ENCODE measurements at places on chromosomes 7 and 10.

DNA sequence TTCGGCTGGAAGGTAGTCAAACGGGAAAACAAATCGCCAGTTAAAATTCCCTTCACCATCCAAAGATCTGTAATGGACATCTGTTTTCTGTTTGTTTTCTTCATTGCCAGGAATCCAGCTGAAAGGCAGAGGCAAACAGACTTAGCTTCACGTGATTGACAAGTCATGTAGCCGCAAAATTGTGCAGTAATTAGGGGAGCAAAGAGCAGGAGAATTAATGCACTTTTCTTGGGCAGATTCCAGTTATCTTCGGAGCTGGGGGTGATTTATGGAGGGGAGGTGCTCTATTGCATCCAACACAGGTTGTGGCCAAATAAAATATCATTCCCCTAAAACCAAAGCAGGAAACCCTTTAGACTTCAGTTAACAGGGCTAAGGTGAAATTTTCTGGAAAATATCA is 162.2 kb downstream of the MYOF start:
- DNase-seq, result peak; percentile 76

DNA sequence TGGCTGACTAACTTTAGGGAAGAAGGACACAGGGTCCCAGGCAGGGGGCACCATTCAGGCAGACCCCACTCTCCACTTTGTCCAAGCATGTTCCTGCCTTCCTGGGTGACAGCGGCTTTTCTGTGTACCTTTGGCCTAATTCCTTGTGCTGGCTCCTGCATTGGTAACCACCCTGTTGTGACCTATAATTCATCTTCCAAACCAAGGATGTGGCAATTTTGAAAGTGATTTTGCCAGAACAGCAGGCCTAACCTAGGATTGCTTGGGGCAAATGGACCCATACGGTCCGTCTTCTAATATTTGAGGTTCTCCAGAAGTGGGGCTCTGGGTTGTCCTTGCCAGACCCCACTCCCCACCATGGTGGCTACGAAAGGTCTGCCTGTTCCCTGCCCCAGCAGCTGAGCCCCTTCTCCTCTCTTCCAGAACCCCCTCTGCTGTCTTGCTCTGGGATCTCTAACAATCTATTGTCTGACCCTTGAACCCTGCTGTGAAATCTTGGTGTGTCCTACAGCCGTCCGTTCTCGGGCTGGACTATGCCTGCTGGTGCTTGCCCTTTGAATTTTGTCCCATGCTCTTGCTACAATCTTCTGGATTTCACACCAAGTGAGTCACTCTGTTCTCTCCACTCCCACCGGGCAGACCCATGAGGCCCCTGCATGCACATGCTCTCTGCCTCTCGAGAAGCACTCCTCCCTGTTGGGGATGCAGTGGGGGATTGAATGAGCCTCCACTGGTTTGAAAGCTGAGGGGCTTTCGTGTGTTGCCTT is 316.0 kb downstream of the CXCL12 start:
- DNase-seq, result no peak

GRCh38 chr7:50321487-50322067 is 17.1 kb downstream of the IKZF1 start:
- DNase-seq, result no peak

DNA sequence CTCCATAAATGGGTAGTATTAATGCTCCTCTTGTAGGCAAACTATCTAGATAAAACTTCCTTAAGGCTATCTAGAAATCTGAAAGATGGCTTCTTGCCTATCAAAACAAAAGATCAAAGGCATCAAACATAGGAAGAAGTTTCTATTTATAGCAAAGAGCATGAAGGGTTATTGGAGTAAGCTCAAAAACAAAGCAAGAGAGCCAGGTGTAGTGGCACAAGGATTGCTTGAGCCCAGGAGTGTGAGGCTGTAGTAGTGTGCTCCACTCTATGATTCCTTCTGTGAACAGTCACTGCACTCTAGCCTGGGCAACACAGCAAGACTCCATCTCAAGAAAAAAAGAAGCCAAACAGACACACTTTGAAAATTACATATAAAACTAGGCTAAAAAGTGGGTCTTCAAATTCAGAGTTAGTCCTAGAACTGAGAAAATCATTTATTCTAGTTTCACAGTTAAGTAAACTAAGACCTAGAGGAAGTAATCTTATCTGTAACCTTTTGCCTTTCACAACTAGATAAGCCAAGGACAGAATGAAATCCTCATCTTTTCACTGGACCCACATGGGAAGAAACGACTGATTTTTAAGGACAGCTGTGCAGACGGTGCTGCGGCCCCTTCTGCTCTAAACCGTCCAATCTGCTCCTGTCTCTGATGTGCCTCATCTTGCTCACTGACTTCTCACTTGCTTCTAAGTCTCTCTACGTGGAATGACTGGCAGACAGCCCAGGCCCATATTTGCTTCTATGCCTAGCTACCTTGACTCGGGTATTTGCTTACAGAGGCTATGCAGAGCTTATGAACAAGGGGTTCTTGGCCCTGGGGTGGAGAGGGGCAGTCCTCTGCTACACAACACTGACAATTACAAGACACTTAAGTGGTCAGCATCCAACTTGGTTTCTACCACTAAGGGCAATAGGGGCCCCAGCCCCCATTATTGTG is 50.0 kb downstream of the ESYT2 start:
- DNase-seq, result no peak

- DNase-seq, result peak; percentile 98
Observed at GRCh38 chr7:130278860-130279259, 12.2 kb downstream of the CPA2 start.

DNA sequence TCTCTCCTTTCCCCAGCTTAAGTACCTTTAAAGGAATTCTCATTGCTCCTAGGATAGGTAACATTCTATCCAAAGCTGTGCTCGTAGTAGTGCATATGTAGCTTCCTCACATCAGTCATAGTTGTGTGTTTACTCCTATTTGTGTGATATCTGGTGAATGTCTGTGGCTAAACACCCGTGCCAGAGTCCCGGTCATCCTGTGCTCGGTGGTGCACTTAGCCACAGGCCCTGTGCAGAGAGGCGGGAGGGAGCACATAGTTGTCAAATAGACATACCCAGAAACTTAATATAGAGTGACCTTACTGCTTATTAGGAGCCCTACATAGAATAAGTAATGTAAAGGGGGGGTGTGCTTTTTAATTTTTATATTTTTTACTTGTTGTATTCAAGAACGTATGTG is 76.6 kb downstream of the RBM33 start:
- no peak for DNase-seq

DNA sequence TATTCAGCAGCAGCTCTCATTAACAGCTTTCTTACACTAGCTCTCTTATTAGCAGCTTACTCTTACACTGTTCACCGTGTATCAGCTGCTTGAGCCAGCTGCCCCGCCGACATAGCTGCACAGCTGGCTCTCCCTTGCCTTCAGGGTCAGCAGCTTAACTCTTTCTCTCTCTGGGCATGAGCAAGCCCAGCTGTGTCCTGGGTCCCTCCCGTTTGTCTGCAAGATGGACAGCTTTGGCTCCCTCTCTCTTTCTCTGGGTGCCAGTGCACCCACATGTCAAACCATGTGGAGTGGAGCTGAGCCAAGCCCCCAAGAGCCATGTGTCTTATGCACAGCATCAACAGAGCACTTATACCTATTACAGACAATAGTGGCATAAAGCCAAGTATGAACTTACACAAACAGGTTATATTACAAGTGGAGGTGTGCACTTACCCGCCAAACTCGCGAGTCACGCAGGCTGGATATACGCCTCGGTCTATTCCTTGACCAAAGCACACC is 35.7 kb upstream of the MTPAP start:
- peak; percentile 45 for DNase-seq

- DNase-seq, result peak; percentile 10
Observed at GRCh38 chr10:132142396-132143161, 44.2 kb upstream of the DPYSL4 start.

- DNase-seq, result peak; percentile 18
Observed at GRCh38 chr7:88337572-88337971, 30.9 kb upstream of the STEAP4 start.

DNA sequence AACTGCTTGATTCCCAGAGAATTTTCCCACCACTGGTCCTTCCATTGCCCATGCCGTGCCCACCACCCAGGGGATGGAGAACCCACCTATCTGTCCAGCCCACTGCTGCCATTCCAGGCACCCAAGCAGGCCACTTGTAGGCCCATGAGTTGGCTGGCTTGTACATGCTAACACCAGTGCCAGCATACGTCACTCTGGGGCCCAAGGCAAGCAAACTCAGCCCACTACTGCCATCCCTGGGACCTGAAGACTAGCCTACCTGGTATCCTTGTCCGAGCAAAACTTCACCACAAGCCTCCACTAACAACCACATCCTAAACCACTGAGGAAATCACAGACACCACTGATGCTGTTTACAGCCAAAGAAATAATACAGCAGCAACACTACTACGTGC is 44.7 kb upstream of the CDK6 start:
- DNase-seq, result no peak

DNA sequence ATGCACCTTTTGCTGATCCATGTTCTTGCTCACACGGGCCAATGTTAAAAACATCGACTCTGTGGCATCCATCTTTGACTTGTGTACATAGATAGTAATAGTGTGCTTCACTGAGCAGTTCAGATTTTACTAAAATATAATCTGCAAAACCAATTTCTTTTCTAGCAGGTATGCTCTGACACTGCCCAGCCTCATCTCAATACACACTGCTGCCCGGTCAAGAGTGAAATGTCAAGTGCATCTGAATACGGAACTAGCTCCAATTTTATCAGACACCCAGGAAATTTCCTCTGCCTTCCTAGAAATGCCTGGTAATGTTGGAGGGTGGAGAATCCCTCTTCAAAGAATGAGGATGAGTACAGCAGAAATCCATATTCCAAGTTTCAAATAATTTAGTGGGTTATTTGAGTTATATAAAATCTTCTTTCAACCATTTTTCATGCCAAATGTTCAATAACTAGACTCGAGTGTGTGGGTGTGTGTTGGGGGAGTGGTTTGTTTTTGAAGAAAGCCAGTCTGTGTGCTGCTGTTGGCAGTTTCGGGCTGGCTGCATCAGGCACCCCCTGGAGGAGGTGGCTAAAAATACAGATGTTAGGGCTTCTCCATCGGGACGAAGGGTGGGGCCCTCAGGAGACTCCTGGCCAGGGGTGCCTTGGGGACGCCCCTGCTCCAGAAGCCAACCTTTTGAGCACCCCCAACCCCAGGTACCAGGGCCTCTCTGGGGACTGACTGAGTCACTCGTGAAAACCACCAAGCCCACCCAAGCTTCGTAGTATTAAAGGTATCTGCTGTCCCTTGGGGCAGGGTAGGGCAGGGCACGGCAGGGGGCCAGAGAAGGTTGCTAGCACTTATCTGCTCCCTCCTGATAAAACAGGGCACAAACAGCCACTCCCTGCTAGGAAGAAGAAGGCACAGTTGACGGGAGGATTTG is 15.4 kb downstream of the CTBP2 start:
- DNase-seq, result no peak

DNA sequence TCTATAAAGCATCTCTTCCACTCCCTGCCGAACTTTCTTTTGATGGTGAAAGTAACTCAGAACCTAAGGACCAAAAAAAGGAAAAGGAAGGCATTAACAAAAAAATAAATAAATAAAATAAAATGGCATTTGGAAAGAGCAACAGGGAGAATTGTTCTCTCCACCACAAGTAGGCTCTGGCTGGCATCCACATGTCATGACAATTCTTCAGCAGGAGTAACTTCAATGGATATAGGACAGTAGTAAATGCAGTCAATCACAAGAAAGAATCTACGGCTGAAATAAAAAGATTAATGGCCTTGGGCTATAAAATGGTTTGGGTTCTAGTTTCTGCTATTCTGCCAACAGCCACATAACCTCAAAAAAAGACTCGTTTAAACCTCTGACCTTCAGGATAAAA is 23.9 kb downstream of the NCAPG2 start:
- no peak for DNase-seq

GRCh38 chr7:5501465-5501864 is 77.8 kb upstream of the TNRC18 start:
- DNase-seq, result no peak

DNA sequence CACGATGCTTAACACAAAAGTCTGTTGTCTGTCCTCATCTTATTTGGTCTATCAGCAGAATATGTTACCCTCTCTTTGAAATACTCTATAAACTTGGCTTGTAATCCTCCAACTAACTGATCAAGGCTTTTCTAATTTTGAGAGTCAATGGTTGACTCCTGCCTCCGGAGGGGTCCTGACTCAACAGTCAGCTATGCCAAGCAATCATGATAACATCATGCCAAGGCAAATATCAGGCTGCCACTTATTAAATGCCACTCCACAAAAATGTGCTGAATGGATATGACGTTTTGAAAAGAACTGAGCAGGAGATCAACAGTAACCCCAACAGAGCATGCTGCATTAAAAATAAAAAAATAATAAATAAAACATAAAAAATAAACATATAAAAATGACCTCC is 116.1 kb downstream of the PARD3 start:
- DNase-seq, result peak; percentile 76

GRCh38 chr10:106311590-106311989 is 852.9 kb downstream of the SORCS1 start:
- DNase-seq, result peak; percentile 8

- DNase-seq, result no peak
Observed at GRCh38 chr7:149686449-149686848, 86.9 kb downstream of the ZNF467 start.

DNA sequence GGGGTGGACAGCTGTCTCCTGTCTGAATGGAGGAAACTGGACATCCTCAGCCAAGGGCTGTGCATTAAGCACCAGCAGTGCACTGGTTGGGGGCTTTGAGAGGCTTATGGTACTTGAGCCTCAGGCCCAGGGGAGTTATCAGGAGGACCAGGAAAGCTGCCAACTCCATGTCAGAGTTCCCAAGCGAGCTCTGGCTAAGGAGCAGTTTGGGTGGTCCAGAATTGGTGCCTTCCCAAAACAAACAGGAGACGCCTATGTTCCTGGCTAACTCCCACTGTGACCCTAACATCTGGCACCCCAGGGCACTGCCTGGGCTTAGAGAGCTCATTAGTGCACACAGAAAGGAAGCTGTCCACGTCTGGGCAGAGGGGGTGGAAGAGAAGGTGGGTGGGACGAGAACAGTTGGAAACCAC is 408.6 kb upstream of the NPVF start:
- DNase-seq, result no peak

DNA sequence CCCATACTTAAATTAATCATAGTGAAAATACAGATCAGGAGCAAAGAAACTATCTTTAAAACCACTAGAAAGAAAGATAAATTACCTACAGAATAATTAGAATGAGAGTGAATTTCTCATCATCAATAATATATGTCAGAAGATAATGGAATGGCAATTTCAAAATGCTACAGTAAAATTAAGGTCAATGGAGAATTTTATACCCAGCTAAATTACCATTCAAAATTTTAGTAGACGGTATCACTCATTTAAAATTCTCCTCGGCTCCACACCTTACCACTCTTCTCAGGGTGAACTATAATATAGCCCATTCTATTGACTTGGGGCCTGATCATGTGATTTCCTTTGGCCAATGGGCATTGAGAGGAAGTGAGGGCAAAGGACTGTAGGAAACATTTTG is 192.5 kb upstream of the TCERG1L start:
- DNase-seq, result no peak

GRCh38 chr7:155974186-155974897 is 162.1 kb upstream of the SHH start:
- DNase-seq, result no peak

GRCh38 chr10:121290674-121291073 is 307.6 kb downstream of the FGFR2 start:
- no peak for DNase-seq

GRCh38 chr7:35983626-35984025 is 169.4 kb upstream of the EEPD1 start:
- no peak for DNase-seq

GRCh38 chr7:924541-925231 is 29.8 kb downstream of the ADAP1 start:
- no peak for DNase-seq

All from fibroblast of upper back skin (primary cell).